ENCODE measurements at places on chromosomes 1 and 21.

DNA sequence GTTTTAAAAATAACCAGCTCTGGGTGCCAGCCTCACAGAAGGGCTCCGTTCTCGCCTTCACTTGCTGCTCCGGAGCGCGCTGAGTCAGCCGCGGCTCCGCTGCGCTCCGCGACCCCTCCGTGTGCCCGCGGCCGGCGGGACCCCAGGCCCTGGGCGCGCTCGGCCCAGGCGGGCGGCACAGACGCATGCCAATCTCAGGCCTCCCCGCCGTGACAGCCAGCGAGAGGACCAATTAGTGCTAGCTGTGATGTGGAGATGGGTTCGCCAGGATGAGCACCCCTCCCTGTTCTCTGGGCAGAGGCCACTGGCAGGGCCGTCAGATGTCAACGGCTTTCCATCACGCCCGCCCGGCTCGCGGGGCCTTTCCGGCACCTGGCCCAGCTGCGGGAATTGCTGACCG is 293.8 kb downstream of the SPATA17 start:
- no peak for DNase-seq

DNA sequence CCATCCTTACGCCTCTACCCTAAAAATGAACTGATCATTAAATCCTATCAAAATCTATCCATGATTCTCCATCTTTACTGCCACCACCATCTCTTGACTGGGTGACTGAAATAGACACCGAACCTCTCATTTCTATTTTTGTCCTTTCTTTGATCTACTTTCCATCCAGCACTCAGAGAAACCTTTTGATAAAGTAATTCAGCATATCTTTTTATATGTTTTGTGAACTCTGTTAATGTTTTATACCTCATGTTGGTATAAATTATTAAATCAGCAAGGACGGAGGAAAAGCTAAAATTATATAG is 13.0 kb downstream of the PCNX2 start:
- no peak for DNase-seq

- DNase-seq, result no peak
These were observed 580 bp downstream of the DVL1 start for GRCh38 chr1:1348420-1349255.

GRCh38 chr1:10514490-10515235 is 39.9 kb downstream of the PEX14 start:
- DNase-seq, result no peak

- DNase-seq, result no peak
These were observed 3.3 kb upstream of the NECTIN4 start for GRCh38 chr1:161092621-161093028.

DNA sequence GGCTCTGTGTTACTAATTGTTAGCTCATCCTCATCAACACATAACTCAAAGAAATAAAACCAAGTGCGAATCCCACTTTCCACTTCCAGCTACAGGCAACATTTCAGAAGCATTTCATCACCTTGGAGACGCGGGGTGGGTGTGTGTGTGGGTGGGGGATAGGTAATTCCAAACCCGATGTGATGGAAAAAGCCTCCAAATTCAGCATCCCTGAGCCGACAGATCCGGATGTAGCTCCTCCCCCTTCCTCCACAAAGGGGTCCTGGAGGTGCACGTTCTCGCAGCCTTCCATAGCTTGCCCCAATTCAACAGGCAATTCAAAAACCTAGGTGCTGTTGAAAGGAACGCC is 486 bp downstream of the HSPA13 start:
- DNase-seq, result no peak

- DNase-seq, result no peak
These were observed 90.1 kb downstream of the PGBD5 start for GRCh38 chr1:230335861-230336522.

GRCh38 chr1:220803401-220804201 is 16.9 kb downstream of the MTARC1 start:
- DNase-seq, result no peak
